EH (cell line): ENCODE measurements at places on chromosomes 12 and 14.
A peak's percentile ranks its signal among the peaks of the same experiment; 100 is the strongest.

DNA sequence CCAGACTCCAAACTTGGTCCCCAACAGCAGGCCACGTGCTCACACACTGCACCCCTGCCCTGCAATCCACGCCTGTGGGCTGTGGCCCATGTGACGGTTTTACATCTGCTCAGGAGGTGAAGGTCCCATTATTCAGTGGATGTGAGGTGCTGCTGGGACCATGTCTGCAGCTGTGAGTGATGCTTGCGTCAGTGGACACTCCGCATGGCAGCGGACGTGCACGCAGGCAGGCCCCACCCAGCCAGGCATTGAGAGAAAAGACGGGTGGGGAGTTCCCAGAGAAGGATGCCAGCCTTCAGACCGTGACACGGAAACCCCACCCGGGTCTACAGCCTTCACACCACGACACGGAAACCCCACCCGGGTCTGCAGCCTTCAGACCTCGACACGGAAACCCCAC lies 67.6 kb downstream of the NOC4L start:
- DNase-seq = no peak

DNA sequence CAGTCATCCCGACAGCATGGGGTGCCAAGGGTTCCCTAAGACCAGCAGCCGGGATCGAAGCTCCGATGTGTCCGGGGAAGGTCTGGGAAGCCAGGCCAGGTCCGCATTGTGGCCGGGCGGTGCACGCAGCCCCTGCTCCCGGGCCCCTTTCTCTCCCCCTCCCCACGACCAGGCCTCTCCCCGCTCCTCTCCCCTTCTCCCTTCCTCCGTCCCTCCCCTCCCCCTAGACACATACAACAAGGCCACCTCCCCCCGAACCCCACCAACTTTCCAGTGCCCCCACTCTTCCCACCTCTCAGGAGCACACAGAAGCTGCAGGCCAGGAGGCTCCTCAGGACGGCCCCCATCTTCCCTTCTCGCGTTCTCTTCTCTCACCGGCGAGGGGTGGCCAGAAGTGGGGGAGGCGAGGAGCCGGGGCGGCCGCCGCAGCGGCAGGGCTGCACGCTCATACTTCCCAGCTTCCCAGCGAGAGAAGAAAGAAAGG lies 413 bp downstream of the LRP6 start:
- DNase-seq = no peak

DNA sequence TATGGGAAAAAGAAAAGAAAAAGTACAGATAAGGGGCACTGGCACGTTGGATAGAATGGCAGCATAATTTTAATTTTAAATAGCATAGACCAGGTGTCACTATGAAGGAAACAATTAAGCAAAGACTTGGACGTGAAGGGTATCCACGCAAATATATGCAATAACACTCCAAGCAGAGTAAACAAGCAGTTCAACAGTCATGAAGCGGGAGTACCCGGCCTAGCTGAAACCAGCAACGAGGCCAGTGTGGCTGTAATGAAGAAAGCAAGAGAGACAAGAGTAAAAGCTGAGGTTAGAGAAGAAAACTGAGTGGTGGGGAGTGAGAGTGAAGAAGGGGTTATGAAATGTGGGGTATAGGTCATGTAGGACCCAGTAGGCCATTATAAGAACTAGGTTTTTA lies 85.4 kb downstream of the BCL2L14 start:
- no peak for DNase-seq

DNA sequence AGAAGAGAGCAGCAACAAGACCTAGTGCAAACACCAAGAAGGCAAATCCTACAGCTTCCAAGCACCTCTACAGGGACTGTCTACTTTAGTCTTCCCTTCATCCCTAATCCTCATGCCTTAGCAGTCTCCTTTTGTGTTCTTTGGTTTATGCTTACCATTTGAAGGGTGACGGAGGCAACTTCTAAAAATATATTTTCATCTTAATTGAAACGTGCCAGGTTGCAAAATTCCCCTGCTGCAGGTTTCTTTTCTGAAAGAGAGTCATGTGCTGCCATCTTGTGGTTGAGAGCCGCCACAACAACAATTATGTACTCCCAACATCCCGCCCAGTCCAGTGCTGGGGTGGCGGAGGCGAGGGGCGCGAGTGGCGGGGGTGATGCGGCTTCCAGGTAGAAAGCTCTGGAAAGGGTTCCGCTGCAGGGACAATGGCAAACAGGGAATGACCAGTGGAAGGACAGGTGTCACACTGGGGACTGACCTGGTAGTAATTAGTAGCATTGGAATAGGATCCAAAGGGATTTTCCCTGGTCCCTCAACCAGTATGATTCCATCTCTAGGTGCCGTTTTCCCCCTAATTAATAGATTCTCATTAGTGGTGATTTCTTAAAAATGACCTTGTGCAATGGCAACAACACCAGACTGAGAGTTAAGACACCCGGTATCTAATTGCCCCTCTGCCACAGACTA lies 80.3 kb upstream of the GNG2 start:
- DNase-seq = peak; percentile 72

GRCh38 chr12:27291862-27292261 lies 40.8 kb upstream of the BMAL2 start:
- no peak for DNase-seq

DNA sequence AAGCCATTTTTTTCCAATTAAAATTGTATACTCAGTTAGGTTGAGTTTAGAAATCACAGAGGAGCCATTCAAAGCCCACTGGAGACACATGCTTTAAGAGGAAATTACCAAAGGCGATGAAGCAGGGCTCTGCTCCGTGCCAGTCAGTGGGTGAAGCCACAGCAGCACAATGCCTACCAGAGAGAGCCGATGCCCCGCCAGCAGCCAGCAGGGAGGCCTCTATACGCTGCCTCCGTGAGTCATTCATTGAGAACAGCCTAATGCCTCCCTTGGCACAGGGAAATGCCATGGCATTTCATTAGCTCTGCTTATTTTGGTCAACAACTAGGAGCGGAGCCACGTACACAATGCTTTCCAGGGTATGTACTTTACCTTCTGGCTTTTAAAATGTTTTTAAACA lies 197.8 kb upstream of the FRMD6 start:
- no peak for DNase-seq

DNA sequence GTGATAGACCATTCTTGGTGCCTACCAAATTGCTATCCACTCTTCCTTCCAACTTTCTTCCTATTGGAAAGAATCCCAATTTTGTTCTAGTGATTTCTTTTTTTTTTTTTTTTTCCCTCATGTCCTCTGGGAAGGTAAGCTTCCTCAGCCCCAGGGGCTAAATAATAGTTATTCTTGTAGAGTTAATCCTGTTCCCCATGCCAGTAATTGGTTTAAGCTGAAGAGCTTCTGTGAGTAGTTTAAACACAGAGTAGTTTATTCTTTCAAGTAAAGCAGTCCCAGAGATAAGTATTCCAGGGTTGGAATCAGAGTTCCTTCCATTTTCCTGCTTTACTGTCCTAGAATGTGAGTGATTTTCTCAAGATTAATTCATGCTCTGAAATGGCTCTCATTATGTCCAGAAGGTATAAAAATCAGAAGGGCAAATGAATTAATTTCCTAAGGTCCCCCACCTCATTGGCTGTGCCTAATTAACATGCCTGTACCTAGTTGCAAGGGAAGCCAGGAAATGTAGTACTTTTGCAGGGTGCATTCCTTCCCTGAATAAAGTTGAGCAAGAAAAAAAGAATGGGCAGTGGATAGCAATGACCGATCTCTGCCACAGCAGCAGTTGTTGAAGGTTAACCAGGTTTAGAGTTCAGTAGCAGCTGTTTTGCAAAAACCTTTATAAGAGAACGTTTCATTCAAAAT lies 97.8 kb downstream of the PLEKHA5 start:
- peak; percentile 20 for DNase-seq

GRCh38 chr12:66048218-66048834 lies 82.2 kb downstream of the LLPH start:
- no peak for DNase-seq

- DNase-seq = peak; percentile 59
Measured at GRCh38 chr14:58872061-58872460, 234.3 kb downstream of the DACT1 start.

DNA sequence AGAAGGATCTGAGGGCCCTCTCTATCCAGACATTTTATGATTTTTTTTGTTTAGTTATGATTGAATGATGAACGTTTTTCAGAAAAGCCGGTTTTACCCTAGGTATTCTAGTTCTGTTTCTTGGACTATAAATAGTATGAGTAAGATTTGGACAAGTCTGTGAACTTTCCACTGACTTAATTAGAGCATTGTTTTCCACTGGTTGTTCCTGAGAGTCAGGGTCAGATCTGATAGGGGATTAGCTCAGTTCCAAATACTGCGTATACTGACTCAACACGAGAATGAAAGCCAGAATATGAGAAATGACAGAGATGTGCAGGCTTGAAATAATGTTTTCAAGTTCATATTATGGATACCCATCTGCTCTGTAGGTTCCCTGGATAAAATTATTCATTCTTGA lies 361.6 kb downstream of the AEBP2 start:
- peak; percentile 15 for DNase-seq

- DNase-seq = no peak
Measured at GRCh38 chr12:25263594-25263993, 12.9 kb upstream of the KRAS start.

DNA sequence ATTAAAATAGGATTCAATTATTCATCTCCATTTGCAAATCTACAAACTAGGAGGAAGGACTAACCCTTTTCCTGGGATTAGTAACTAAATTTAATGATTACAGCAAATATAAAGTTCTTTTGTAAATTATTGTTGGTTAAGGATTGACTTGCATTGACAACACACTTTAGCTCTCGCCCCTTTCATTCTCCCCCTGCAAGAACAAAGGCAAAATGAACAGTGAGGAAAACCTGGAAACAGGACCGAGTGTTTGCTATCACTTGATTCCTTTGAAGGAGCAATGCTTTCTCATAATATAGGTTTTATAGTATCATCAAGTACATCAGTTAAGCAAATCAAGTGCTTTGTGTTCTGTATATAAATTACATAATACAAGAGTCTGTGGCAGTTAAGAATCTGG lies 7.4 kb upstream of the COX16 start:
- DNase-seq = no peak

GRCh38 chr12:50314636-50315312 lies 31.5 kb upstream of the LIMA1 start:
- DNase-seq = peak; percentile 74

DNA sequence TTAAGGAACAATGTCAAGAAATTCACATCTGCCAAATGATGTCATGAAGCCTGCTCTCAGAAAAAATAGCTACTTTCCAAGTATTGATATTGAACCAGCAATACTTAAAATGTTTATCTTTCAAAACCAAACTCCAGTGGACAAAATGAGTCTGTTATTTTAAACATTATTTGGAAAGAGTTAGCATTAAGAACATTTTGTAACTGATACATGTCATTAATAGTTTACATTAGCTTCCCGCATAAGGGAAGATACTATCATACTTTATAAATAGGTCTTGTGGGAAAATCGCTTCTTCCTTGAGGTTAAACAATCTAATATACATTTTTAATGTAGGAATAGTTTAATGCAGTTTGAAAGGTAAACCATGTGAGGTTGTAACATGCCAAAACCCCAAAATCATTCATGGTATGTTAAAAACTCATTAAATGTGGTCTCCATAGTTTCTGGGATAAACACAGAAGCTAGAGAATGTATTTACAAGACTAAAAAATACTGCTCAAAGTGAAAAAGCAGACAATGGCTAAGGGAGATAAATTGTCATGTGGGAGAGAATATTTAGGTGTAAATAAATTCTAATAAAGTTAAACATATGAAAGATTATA lies 73.4 kb upstream of the ATP2B1 start:
- peak; percentile 64 for DNase-seq

DNA sequence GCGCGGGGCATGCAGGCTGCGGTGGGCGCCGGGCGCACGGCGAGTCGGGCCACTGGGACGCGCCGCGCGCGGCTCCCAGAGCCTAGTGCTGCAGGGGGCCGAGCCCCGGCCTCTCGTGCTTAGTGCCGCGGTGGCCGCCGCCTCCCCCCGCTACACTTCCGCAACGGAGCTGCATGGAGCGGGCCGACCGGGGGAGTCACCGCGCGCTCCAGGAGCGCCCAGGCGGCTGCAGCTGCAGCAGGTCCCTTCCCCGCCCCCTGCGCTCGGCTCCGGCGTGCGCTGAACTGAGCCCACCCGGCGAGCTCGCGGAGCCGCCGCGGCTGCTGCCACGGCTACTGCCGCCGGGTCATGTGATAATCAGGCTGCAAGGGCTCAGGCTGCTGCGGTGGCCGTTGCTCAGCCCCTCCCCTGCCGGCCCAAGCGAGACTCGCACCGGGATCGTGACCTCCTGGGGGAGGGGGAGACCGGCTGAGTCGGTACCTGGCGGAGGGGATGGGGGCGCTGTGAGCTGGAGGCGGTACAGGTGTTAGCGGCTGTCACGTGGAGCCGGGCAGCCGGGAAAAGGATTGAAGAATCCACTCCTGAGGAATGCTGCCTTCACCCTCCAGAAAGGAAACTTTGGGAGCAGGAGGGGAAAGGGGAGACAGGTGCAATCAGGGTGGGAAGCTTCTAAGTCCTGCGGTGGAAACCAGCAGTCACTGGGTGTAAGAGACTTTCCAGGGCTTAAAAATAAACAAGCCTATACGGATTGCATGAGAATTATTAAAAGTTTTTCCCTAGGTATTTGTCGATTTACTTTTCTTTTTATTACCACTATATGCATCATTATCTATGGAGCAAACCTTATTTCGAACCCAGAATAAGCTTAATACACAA lies at the start of gene PPM1H:
Gene PPM1H (minus strand): TSS at position 352 of the 876 bp plus-strand sequence. CDS start 414 bp downstream, outside the sequence.
- DNase-seq = peak; percentile 60

DNA sequence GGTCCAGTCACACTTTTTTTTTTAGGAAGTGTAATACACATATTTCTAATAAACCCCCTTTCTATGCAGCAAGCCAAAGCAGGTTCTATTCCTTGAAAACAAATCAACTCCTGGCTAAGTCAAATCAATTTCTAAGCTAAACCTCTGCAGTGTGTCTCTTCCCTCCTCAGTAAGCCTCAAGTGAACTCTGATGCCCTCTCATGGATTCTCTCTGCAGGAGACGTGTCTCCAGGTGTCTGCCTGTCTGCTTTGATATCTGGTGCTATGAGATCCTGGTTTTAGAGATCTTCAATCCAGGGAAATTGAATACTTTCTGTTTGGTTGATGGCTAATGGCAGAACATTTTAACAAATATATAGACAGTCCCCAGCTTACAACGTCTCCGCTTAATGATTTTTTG lies 791.7 kb downstream of the AACS start:
- no peak for DNase-seq

GRCh38 chr14:76753541-76754198 lies 7.6 kb upstream of the VASH1 start:
- DNase-seq = no peak

GRCh38 chr14:78752518-78753188 lies 582.5 kb downstream of the NRXN3 start:
- DNase-seq = no peak

GRCh38 chr12:113439606-113440030 lies 17.4 kb downstream of the SDSL start:
- peak; percentile 47 for DNase-seq

DNA sequence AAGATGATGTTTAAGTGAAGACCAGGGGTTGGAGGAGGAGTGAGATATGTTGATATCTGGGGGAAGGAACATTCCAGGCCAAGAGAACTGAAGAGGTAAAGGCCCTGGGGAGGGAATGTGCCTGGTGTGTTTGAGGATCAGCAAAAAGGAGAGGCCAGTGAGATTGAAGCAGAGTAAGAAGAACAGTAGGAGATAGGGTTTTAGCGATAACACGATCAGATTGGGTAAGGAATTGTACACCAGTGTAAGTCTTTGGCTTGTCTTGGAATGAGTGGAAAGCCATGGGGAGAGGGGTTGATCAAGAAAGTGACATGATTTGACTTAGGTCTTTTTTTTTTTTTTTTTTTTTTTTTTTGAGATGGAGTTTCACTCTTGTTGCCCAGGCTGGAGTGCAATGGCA lies 4.8 kb downstream of the TROAP start:
- DNase-seq = no peak
